ENCODE measurements at places on chromosomes 7 and 10.

GRCh38 chr10:95401704-95402469 is 111.1 kb upstream of the PDLIM1 start:
- no peak for DNase-seq

- DNase-seq: no peak
These were observed 34.3 kb downstream of the SGPL1 start for GRCh38 chr10:70850097-70850496.

GRCh38 chr7:42833411-42833810 is 78.5 kb downstream of the C7orf25 start:
- DNase-seq: no peak

DNA sequence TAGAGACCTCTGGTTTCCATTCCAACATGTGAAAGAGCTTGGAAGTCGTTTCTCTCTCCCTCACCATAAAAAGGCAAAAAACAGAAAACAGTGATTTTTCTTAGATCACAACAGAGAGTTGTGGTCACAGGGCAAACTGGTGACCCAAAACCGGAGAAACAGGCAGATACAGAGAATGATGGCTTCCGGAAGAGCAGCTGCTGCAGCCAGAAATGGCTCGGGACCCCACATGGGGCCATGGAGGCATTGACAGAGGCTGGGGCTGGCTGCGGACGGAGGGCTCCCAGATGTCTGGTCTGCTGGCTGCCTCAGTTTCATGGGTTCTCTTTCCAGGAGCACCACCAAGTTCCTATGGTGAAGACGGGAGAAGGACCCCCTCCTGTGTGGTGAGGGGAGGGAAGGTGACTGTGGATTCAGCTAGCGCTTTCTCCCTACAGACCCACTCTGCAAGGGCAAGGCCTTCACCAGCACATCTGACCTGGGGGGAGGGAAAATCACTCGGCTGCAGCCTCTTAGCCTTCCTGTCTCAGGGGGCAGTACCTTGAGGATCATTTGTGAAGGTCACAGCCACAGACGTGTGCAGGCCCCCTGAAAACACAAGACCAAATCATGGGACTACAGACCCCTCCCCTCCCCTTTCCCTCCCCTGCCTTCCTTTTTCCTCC is 81.4 kb downstream of the WDR37 start:
- DNase-seq: no peak

- DNase-seq: no peak
These were observed 15.4 kb downstream of the SEC24C start for GRCh38 chr10:73759512-73760115.

GRCh38 chr7:77664715-77665114 is 31.5 kb upstream of the RSBN1L start:
- no peak for DNase-seq

- DNase-seq: no peak
These were observed 25.8 kb downstream of the PTPRE start for GRCh38 chr10:127932521-127933270.

- DNase-seq: no peak
These were observed 41.0 kb downstream of the SCRN1 start for GRCh38 chr7:29948587-29948986.

DNA sequence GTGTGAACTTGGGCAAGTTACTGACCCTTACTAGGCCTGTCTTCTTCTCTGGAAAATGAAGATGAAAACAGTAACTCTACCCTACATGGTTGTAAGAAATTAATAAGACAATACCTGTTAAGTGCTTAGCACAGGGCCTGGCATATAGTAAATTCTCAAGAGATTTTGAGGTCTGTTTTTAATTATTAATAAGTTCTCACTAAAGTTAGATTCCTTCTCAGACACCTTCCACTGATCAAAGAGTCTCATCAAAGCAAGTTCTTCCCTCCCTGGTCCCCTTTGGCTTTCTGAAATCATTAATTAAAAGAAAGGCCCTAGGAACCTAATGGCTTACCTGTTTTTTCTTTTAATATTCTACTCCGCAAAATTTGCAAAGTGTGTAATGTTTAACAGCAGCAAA is 4.6 kb downstream of the TMEM140 start:
- DNase-seq: no peak

- no peak for DNase-seq
These were observed 190.1 kb upstream of the RNF32 start for GRCh38 chr7:156450473-156450872.

GRCh38 chr10:77864151-77864851 is 62.3 kb downstream of the DLG5 start:
- no peak for DNase-seq

DNA sequence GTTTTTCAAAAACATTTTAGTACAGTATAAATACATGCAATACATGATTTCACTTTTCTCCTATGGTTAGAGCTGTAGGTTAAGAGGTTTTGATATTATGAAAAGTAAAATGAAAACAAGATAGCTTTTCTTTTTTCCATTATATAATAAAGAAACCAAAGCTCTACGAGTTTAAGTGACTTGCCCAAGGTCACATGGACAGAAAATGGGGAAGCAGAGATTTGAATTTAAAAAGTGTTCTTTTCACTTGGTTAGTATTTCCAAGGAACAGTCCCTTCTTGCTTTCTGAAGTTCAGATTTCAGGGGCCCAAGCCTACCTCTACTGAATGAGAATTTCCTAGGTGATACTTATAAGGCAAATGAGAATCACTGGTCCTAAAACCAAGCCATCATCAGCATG is 13.2 kb upstream of the MAP3K8 start:
- DNase-seq: no peak

- DNase-seq: no peak
These were observed 252.2 kb upstream of the CSTF2T start for GRCh38 chr10:51951601-51952000.

GRCh38 chr7:152081088-152081487 is 55.6 kb downstream of the GALNT11 start:
- no peak for DNase-seq

GRCh38 chr10:66629996-66630395 is 295.8 kb upstream of the LRRTM3 start:
- DNase-seq: no peak

DNA sequence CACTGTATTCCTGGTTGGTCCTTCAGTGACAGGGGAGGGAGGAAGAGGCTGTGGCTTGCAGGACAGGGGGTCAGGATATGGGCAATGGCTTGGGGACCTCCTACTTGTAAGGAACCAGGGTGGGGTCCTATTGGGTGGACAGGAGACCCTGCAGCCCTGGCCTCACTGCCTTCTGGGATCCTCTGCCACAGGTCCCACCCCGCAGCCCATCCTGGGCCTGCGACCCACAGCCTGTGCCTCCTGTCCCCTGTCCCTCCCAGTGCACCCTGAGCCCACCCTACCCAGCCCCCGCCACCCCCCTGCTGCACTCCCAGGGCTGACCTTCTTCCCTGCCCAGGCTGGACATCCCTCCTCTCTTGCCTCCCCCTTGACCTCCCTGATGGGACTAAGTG is 58.7 kb upstream of the MYL10 start:
- no peak for DNase-seq

DNA sequence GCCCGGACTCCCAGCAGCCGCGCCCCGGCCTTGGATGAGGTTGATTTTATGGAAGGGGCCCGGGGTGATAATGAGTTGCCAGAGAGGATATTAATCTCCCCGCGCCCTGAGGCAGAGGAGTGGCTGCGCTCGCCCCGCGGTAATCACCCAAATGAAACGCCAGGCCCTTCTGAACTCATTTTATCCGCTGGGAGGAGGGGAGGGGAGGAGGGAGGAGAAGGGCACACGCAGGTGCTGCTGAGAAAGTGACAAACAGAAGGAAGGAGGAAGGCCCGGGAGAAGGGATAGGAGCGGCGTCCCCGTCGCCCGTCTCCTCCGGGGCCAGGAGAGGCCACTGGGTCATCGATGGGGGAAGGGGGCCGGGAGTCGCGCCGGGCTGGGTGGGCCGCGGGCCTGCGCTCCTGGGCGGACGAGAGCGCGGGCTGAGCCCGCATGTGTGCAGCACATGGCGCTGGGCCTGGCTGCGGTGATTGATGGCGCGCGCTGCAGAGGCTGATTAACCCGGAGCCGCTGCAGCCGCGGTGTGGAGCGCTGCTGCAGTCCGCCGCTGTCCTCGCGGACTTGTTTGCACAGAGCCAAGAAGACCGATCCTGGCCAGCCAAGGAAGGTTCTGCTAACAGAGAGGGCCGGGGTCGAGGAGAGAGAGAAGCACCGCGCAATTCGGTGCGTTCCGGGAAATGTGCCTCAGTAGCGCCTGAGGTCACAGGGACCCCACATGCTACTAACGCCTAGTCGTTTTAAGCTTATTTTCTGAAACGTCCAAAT is 6.5 kb downstream of the MNX1 start:
- DNase-seq: no peak

DNA sequence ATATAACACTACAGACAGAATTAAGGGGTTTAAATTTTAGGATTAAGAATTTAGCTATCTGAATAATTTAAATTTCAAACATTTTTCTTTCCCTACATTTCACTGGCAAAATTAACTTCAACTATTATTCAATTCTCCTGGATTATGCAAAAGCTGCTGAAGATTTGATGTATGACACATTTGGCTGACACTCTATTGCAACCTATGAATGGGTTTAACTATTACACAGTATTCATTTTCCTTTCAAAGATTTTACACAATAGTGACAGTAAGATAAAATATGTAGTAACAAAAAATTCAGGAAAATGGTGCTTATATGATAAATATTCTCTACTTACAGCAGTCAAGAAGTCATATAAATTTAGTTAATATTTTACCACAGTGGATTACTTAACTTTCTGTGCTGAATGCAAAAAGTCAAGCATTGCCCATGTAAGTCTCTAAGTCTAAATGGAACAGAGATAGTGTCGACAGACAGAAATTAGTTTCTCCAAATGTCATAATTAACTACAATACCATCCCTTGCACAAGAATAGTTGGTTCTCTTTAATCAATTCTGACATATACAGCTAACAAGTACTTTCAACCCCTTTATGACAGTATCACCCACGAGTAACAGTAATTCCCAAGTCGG is 194.1 kb upstream of the FRMD4A start:
- no peak for DNase-seq

GRCh38 chr7:57308631-57309408 is 141.2 kb upstream of the ZNF716 start:
- DNase-seq: peak; percentile 12
